ENCODE measurements at places on chromosomes 1 and 21. TPM values are rescaled to one million over a fixed set of nuclear protein-coding genes. Genes with fewer than 3 reads are reported as not detected.

The PAX7 gene
- not detected for total RNA-seq

The SH3D21 gene
- total RNA-seq, result 19.4 TPM

- DNase-seq, result no peak
These were observed 16.6 kb downstream of the ATP1A4 start for GRCh38 chr1:160168016-160168415.

- no peak for DNase-seq
These were observed 548.8 kb upstream of the PKN2 start for GRCh38 chr1:88134983-88135921.

GRCh38 chr1:35573198-35574124, at the start of gene TFAP2E:
TFAP2E (plus strand) TSS chr1:35573314; CDS start chr1:35573578, 264 bp downstream.
- no peak for DNase-seq
